ENCODE measurements at places on chromosomes 11 and 22.

- no peak for DNase-seq
These were observed 12.9 kb upstream of the ADORA2A start for GRCh38 chr22:24414523-24414922.

DNA sequence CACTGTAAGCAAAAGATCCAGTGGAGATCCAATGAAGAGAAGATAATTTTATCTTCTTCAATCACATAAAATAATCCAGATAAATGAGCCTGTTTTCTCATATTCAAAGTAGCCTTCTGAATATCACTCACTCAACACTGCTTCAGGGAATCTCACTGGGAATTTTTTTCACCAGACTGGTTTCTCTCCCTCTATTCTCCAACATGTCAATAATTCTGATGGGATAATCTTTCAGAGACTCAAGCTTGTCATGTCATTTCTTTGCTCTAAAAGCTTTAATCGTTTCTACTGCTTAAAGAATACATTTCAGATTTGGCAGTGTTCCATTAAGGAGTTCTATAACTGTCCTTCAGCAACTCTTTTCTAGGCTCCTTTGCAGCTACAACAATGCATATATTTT, 16.3 kb downstream of the CNTN5 start:
- no peak for DNase-seq

DNA sequence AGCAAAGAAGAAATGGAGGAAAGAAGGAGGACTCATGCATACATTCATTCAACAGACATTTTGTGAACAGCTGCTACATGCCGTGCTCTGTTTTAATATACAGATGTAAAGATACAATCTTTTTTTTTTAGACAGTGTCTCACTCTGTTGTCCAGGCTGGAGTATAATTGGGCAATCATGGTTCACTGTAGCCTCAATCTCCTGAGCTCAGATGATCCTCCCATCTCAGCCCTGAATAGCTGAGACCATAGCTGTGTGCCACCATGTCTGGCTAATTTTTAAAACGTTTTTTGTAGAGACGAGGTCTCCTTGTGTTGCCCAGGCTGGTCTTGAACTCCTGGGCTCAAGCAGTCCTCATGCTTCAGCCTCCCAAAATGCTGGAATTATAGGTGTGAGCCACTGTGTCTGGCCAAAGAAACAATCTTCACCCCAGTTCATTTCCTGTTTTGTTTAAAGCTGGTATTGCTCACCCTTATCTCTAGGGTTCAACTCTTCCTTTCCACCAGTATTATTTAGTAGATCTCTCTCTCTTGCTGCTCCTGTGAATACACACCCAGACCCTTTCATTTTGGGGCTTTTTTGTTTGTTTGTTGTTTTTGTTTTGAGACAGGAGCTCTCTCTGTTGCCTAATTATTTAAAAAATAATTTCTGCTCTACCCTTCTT, 69.8 kb downstream of the RNF169 start:
- no peak for DNase-seq

- no peak for DNase-seq
These were observed 690 bp downstream of the CKAP5 start for GRCh38 chr11:46845440-46845739.

DNA sequence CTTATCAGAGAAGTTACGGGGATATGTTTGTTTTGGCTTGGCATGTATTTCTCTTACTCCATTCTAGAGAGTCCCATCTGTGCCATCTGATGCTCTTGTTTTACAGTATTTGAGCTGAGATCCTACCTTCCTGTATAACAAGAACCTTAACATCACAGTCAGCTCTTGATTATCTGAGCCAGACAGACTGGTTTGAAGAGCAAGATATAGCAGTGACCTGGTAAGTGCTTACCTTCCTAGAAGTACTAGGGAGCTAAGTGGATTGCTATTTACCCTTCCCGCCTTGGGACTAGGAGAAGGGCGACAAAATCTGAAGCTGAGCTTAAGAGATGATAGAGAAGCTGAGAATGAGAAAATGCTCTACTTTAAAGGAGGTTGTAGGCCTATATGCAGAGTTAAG, 235.3 kb downstream of the CSNK2A3 start:
- no peak for DNase-seq

DNA sequence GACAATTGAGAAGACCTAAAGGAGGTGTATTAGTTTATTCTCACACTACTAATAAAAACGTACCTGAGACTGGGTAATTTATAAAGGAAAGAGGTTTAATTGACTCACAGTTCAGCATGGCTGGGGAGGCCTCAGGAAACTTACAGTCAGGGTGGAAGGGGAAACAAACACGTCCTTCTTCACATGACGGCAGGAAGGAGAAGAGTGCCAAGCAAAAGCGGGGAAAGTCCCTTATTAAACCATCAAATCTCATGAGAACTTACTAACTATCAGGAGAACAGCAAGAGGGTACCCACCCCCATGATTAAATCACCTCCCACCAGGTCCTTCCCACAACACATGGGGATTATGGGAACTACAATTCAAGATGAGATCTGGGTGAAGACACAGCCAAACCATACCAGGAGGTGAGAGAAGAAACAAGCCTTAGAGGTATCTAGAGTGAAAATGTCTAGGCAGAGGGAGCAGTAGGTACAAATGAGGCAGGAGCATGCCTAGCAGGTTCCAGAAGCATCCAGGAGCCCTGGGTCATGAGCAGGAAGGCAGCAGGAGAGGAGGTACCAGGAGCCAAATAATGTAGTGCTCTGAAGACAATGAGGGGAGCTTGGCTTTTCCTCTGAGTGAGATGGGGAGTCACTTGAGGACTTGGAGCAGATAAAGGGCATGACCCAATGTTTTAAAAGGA, 31.6 kb downstream of the IL10RA start:
- no peak for DNase-seq

GRCh38 chr11:86453290-86454030, 78.8 kb downstream of the CCDC81 start:
- DNase-seq: no peak

GRCh38 chr11:3738241-3738640, 59.1 kb downstream of the NUP98 start:
- DNase-seq: no peak

- DNase-seq: no peak
These were observed 4.2 kb downstream of the MB start for GRCh38 chr22:35612903-35613302.

GRCh38 chr11:70420496-70420895, 22.2 kb downstream of the CTTN start:
- DNase-seq: no peak

GRCh38 chr11:105705786-105706530, 96.1 kb downstream of the GRIA4 start:
- no peak for DNase-seq

DNA sequence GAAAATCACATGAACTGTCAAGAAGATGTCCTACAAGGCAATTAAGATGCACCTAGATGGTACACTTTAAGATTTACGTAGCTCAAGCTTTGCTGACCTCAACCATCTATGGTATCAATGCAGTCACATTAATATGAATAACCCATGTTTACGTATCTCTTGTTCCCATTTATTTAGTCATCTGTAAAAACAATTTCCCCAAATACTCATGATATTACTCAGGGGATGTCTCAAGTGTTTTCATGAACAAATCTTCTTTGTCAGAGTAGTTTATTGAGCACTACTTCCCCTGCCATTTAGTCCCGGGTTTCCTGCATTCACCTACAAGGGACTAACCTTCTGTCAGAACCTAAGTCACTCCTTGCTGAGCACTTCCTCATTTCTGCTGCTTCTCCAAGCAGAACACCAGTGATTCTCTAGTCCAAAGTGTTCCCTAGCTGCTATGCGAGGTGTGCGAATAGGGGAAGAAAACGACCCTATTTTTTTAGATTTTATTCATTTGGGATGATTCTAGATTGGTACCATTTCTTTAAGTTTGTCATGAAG, 554.3 kb upstream of the LRRC4C start:
- DNase-seq: no peak

DNA sequence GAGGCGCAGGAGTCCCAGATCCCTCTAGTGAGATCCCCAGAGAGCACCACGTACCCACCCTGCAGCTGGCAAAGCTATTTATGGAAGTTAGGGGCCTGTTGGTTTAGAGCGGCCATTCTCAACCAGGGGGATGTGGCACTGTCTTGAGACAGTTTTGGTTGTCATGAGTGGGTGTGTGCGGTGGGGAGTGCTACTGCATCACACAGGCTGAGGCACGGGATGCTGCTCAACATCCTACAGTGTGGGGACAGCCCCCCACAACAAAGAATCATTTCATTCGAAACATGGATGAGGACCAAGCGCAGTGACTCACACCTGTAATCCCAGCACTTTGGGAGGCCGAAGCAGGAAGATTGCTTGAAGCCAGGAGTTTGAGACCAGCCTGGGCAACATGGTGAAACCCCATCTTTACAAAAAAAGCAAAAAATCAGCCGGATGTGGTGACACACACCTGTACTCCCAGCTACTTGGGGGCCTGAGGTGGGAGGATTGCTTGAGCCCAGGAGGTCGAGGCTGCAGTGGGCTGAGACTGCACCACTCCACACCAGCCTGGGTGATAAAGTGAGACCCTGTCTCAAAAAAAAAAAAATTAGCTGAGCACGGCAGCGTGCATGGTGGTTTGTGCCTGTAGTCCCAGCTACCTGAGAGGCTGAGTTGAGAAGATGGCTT, 28.2 kb downstream of the GGT5 start:
- DNase-seq: no peak

DNA sequence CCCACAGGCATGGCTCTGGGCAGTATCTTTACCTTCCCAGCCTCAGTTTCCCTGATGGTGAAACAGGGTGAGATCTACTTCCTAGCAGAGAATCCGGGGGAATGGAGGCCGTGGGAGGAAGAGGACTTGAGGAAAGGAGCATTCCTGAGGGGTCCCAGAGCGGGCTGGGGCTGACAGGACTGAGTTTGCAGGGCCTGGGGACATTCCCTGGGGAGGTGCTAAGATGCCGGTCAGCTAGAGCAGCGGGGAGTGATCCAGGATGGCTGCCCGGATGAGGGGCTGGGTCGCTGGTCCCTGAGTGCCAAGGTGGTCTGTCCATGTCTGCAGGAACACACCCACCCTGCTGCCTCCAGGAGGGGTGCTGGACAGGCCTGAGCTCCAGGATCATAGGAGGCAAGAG, 8.3 kb upstream of the RTN4R start:
- DNase-seq: no peak

- DNase-seq: peak; percentile 76
These were observed 596 bp upstream of the TNRC6B start for GRCh38 chr22:40176921-40177737.

- no peak for DNase-seq
These were observed 30.2 kb upstream of the SWAP70 start for GRCh38 chr11:9633679-9634078.

DNA sequence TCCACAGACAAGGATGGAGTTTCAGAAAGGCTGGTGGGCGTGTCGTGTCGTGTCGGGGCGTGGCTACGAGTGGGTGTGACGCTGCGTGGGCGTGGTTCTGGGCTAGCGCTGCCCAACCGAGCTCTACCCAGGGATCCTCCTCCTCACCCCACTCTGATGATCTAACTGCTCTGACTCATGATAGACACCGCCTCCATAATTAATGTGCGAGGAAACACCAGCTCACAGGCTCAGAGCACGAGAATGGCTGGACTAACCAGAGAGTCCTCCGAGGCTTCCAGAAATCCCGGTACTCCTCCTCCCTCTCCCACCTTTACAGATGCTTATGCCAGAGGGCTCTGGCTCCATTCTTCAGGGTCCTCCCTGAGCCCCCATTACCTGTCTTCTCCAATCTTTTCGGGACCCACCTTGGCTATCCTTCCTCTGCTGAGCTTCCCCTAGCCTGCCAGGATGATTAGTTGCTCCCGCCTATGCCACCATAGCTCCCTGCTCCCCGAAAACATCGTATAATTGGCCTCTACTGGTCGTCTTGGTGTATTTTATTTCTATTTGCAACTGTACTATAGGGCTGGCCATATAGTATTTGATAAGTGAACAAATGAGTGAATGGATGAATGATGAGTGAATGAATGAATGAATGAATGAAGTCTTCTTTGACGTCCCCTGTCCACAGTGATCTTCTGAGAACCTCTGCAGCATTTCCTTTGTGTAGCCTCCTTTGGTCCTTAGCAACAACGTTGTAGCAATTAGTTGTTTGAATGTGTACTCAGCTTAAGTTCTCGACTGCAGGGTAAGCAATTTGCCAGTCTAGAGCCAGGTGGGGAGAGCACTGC, 21.7 kb downstream of the TMPRSS13 start:
- peak; percentile 25 for DNase-seq

- no peak for DNase-seq
These were observed 44.6 kb downstream of the KCNC1 start for GRCh38 chr11:17778956-17779860.

- DNase-seq: no peak
These were observed 4.7 kb upstream of the TTC36 start for GRCh38 chr11:118522571-118523072.

DNA sequence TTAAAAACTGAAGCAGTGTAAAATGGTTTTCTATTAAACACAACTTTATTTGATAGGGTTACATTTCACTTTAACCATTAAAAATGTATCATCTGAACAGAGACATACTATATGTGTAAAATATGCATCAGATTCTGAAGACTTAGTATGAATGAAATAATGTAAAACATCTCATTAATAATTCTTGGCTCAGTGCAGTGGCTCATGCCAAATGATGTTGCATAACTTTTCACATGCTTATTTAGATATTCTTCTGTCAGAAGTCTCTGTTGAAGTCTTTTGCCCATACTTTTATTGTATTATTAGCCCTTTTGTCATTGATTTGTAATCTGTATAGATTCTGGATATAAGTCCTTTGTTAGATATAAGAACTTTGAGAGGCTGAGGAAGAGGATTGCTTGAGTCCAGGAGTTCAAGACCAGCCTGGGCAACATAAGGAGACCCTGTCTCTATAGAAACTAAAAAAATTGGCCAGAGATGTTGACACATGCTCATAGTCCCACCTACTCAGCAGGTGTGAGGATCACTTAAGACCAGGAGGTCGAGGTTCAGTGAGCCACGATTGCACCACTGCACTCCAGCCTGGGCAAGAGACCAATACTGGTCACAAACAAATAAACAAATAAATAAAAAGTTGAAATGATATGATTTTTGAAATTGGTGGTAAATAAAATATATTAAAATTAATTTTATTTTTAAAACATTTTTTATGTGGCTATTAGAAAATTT, 73.8 kb upstream of the PARVA start:
- DNase-seq: no peak

DNA sequence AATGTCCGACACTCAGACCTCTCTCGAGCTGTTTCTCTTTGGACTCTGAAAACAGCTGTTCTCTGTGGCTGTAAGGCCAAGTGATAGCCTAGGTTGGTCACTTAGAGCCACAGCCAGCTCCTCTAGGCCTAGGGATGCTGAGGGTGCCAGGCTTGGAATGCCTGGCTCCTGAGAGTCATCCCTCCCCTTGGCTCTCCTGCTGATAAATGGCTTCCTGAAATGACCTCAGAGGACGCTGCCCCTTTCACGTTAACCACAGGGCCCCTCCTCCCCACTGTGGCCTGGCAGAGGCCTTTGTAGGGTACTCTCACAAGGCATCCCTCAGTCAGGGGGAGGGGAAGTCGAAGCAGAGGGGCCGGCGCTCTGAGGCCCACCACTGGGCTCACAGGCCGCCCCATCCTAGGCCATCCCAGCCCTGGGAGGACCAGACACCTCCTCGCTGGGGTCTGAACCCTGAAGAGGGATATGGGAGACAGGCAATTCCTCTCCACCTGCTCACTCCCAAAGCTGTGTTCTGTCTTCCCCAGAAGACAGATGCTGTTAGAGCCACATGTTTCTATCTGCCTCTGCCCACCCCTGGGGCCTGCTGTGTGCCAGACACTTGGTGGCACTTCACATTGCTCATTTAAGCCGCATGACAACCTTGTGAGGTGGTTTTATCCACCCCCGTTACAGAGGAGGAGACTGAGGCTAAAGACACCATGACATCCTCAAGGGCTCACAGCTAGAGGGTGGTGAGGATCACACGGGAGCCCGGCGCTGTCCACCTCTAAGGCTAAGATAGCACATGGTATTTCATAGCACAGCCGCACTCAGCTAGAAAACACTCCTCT, 50.9 kb downstream of the ARFGAP3 start:
- DNase-seq: no peak

- DNase-seq: no peak
These were observed 1020.1 kb downstream of the TBC1D22A start for GRCh38 chr22:47782328-47783075.
